Astrocyte of the spinal cord (primary cell): ENCODE measurements at places on chromosomes 3 and 15.

DNA sequence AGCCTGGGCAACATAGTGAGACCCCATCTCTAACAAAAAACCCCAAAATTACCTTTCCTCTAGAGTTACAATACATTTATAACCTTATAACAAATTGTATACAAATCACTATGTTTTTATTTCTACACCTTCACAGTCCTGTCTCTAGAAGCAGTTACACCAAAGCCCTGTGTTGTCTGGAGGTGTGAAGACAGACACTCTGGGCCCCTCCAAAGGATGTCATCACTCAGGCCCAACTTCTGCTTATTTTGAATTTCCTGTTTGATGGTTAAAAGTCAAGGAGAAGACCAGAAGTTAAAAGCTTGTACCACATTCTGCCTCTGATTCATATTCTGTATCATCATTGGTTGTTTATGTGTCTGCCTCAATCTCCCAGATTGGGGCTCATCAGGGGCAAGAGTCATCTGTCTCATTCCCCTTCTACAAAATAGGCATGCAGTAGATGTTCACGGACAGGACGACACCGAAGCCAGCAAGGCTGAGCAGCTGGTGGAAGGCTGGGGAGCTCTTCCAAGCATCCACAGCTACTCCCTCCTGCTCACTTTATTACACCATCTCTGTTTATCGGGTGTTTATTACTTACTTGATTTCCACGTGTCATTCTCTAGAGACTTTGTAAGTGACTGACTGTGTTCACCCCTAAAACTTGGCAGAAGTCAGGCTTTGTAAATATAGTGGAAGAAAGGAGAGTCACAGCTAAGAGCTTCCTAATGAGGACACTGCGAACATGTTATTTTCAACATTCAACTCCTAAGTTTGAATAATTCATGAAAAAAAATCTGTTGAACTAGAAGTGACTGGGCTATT lies 136.8 kb upstream of the ANKRD28 start:
- no peak for DNase-seq

GRCh38 chr3:25007974-25008658 lies 419.9 kb upstream of the RARB start:
- DNase-seq: peak; percentile 71

DNA sequence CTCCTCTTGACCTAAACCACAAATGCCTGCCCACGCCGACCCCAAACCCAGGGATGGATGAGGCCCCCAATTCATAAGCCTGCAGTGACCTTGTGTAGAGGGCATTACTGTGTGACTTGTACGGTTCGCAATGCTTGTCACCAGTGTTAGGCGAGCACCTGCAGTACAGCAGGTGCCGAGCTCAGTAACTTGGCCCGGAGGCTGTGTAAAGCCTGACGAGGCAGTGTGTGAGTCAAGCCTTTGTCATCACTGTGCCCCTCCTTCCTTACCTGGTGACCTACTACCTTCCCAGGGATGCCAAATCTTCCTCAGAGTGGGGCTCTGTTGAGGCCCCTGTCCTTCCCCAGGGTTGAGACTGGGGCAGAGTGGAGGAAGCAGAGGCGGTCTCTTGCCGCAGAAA lies 37.2 kb upstream of the TMEM115 start:
- DNase-seq: no peak

- peak; percentile 66 for DNase-seq
These were observed 19.2 kb downstream of the ZIC1 start for GRCh38 chr3:147428326-147428725.

- DNase-seq: no peak
These were observed 182.8 kb downstream of the TLE3 start for GRCh38 chr15:69914960-69915359.

GRCh38 chr3:62918777-62919176 lies 43.6 kb upstream of the CADPS start:
- DNase-seq: no peak

- DNase-seq: no peak
These were observed 380.0 kb upstream of the GOLIM4 start for GRCh38 chr3:168475704-168476103.

GRCh38 chr15:63462088-63462487 lies 42.3 kb upstream of the USP3 start:
- peak; percentile 52 for DNase-seq

DNA sequence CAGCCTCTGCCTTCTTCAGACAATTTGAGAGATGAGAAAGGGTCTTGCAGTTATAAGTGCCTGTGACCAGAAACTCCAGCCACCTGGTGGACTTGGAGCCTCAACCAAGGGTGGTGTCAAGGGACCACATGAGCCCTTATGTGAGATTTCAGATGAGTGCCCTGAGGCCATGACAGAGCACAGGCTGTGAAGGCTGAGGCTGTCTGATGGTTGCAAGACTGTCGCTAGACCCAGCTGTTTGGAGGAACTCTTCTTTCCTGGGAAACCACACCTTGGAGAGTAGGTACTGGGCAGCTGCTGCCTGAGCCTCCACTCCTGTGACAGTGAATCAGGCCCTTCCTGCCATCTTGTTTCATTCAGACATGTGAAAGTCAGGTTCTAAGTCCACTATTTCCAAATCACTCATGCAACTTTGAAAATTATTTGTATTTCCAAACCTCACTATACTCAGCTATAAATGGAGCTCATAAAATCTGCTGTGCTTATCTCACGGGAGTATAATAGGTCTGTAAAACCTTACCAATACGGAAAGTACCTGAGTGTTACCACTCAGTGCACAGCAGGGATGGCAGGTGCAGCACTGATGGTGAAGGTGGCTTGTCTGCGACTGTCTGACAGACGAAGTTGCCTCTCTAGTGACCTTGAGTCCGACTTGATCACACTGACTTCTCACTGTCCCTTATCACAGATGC lies 99.4 kb downstream of the RPL39L start:
- DNase-seq: no peak

- no peak for DNase-seq
These were observed 109.2 kb downstream of the ASB7 start for GRCh38 chr15:100711516-100712021.

DNA sequence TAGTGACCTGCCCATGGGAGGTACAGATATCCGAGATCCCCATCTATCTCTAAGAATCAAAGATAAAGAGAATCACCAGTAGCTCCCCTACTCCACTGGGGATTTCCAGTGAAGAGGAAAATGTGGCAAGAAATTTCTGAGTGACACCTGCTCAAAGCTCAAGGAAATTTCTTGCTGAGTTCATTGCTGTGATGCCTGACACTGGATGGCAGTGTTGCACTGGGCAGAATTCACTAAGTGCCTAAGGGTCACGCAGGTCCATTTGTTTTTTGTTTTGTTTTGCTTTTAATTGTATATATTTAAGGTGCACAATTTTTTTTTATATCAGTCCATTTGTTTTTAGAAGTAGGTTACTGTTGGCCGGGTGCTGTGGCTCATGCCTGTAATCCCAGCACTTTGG lies 109.5 kb upstream of the KCNAB1 start:
- no peak for DNase-seq

DNA sequence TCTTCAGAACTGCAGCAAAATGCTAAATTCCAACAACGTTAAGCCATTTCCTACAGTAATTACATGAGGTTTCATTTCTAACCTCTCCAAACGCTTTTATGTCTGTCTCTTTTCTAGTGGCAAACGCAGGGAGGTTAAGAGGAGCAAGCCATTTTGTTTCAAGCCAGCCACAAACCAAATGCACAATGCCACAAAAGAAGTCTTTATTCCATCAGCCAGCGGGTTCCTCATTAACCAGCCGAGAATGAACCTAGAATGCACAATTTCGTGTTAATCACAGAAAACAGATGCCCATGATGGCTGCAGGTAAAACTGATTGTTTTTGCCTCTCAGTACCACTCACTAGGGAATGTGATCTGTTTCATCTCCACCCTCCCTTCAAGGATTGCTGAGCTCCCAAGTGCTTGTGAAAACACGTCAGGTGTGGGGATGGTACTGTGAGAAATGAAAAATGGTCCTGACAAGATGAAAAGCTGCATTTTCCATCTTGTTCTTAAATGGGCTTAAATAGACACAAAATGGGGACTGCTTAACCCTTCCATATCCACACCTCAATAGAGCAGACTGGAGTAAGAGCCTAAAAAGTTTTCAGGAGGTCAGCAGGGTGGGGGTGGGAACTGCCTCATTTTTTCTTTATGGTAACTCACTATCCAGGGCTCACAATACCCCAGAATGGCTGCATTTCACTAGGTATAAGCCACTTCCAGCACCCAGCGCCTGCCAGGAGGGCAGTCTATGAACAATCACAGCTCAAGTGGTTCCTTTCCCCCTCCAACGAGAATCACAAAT lies 277.1 kb downstream of the MAGI1 start:
- DNase-seq: no peak

DNA sequence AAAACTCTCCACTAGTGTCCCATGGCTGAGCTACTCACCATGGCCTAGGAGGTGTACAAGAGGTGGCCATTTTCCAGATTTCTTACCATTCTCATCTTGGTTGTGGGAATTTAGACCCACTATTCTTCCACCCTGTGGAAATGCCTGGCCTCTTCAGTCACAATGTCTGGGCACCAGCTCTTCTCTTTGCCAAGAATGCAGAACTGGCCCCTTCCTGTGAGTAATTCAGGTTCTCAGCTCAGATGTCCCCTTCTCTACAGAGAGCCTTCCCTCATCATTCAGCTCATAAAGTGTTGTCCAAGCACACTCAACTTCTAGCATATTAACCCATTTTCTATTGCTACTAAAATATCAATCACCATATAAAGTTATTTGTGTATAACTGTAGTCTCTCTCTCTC lies 575.5 kb upstream of the KCNMB2 start:
- DNase-seq: no peak

- DNase-seq: peak; percentile 76
These were observed 82.8 kb downstream of the SMAD3 start for GRCh38 chr15:67148196-67148701.

GRCh38 chr15:78018445-78018844 lies 59.1 kb downstream of the TBC1D2B start:
- DNase-seq: no peak

DNA sequence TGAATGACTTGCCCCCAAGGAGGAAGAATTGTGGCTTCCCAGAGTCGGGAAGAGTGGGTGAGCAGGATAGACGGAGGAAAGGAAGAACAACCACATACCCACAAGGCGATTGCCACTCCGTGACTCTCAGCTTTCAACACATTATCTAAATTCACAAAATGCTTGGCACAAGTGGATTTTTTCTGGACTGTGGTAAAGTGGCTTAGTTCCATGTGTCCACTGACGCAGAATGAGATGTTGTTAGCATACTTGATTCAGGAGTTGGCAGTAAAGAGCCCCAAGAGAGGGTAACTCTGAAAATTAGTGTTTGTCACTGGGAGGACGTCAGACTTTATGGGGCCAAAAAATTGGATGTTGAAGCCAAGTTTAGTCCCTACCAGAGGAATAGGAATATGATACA lies 198.8 kb upstream of the CTNNB1 start:
- DNase-seq: peak; percentile 56

DNA sequence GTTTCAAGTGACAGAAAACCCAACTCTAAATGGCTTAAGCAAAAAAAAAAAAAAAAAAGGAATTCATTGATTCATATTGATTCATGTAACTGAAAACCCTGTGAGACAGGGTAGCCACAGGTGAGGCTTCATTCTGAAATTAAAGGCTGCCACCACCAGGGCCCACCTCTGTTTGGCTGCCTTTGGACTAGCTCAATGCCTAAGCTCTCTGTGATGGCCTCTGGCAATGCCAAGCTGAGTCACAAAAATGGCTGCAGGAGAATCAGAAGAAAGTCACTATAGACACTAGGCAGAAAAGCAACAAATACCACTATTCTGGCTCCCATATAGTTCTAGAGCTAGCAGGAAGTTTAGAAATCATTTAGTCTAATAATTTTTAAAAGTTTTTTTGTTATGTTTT lies 38.2 kb upstream of the GYG1 start:
- DNase-seq: no peak

GRCh38 chr3:175186511-175186910 lies 327.4 kb downstream of the NAALADL2 start:
- DNase-seq: peak; percentile 27

DNA sequence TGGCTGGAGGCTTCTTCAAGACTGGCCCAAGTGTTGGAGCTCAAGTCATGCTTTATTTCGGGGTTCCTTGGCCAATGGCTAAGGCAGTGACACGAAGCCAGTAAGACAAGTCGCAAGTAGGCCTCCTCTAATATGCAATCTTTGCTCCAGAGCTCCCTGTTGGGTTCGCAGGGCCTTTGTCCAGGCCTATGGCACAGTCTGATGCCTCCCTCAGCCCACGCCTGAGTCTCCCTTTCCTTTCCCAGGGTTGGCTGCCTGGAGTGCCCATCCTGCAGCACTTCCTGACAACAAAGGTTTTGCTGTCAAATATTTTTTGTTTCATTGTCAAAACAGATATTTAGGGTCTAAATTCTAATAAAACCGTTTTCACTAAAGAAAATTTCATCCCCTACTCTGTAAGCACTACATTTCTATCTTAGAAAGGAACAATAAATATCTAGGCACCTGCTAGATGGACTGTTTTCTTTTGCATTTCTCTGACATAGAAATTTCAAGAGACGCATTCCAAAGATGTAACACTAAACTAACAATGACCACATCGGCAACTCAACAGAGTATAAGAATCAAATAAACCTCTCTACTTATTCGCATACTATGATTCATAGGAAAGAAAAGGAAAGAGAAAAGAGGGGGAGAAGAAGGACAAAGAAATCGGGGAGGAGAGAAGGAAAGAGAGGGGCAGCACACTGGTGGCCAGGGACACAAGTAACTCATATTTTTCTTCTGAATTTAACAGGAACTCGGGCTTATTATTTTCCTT lies 393.1 kb upstream of the ATP11B start:
- DNase-seq: no peak

- DNase-seq: peak; percentile 47
These were observed 36.3 kb upstream of the UTS2B start for GRCh38 chr3:191366675-191367074.

DNA sequence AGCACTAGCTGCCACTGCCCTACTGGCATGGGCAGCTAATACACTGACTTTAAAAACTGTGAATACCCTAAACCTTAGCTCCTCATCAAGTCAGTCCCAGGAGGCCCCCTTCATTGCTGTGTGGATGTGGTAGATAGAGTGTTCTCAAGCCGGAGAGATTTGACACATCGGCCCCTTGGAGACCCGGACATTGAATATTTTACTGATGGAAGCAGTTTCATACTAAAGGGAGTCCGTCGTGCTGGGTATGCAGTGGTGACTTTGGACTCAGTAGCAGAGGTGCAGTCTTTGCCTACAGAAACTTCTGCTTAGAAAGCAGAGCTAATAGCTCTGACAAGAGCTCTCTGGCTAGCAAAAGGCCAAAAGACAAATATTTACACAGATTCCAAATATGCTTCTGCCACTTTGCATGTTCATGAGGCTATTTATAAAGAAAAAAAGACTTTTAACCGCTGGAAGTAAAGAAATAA lies 17.5 kb downstream of the CCR4 start:
- DNase-seq: no peak

GRCh38 chr15:26674467-26674866 lies 98.4 kb downstream of the GABRB3 start:
- DNase-seq: no peak

DNA sequence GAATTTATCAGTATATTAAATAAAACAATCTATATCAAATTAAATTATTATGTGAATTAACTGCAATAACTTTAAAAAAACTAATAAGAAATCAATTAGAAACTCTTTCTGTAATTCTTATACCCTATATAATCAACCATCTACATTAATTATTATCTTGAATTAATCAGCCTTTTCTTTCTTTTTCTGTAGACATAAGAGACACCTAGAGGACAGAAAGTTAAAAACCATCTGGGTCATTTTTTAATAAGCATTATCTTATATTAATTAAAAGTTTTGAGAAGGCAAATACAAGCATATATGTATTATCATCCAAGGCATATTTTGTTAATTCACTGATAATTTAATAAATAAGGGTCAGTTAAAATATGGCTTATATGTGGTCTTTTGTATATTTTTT lies 24.2 kb upstream of the SLC25A26 start:
- peak; percentile 6 for DNase-seq
